SHP77 treated with DMSO at 0.1 percent for 48 hours (cell line): ENCODE measurements at places on chromosomes 4 and X.

DNA sequence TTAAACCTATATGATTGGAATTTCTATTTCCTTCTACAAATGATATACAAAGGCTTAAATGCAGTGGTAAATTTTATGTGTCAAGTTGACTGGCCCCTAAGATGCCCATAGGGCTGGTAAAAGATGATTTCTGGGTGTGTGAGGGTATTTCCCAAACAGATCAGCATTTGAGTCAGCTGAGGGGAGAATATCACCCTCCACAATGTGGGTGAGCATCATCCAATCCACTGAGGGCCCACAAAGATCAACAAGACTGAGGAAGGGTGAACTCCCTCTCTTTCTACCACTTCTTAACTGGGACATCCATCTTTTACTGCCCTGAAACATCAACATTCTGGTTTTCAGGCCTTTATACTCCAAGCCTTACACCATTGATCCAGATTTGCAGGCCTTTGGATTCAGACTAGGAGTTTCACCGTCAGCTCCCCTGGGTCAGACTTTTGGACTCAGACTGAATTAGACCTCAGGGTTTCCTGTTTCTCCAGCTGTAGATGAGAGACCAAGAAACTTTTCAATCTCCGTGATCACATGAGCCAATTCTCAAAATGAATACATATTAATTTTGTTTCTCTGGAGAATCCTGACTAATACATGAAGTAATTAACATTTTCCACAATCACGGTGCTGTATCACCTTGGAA lies 1020.7 kb upstream of the SLIT2 start:
- no peak for DNase-seq

- no peak for DNase-seq
Measured at GRCh38 chr4:2650276-2650675, 105.9 kb downstream of the TNIP2 start.

- DNase-seq, result no peak
Measured at GRCh38 chrX:15911734-15912550, 57.3 kb upstream of the AP1S2 start.

DNA sequence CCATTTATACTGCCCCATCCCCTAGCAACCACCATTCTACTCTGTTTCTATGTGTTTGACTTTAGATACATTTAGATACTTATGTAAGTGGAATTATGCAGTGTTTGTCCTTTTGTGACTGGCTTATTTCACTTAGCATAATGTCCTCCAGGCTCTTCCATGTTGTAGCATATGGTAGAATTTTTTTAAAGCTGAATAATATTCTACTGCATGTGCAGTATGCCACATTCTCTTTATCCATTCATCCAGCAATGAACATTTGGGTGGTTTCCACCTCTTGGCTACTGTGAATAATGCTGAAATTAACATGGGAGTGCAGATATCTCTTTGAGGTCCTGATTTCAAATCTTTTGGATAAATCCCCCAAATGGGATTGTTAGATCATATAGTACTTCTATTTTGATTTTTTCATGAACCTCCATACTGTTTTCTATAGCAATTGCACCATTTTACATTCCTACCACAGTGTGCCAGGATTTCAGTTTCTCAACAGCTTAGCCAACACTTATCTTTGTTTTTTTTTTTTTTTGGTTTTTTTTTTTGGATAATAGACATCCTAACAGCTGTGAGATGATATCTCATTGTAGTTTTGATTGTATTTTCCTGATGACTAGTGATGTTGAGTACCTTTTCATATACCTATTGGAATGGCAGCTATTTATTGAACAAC lies 105.9 kb upstream of the LNX1 start:
- DNase-seq, result no peak

DNA sequence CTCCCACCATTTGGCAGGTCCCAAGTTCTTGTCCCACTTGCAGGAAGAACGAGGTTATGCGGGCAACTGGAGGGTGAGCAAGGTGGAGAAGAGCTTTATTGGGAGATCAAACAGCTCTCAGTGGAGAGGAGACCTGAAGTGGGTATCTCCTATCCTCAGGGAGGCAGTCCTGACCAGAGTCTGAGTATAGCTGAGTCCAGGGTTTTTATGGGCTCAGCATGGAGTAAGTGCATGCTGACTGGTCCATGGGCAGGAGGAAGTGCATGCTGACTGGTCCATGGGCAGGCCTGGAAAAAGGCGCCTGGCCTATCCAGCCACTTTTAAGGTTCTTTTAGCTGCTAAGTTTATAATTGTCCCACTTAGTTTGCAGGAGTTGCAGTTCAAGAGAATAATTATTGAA lies 7.4 kb upstream of the HNRNPD start:
- DNase-seq, result no peak
